ENCODE measurements at places on chromosomes 7 and 10. TPM values are rescaled to one million over a fixed set of nuclear protein-coding genes. Genes with fewer than 3 reads are reported as not detected.

The ERVW-1 gene
- total RNA-seq: not detected

The TRUB1 gene
- 28.1 TPM for total RNA-seq

The IQUB gene
- total RNA-seq: 0.04 TPM

The LRWD1 gene
- 23.3 TPM for total RNA-seq

The ZNF518A gene
- 10.3 TPM for total RNA-seq

The ITGB8 gene
- 12.3 TPM for total RNA-seq

The SLC12A9 gene
- 18.2 TPM for total RNA-seq

The IFIT1B gene
- not detected for total RNA-seq

The NUTM2E gene
- 0.20 TPM for total RNA-seq

The EGR2 gene
- total RNA-seq: 0.03 TPM

The GPRIN2 gene
- 0.58 TPM for total RNA-seq

The FXYD4 gene
- not detected for total RNA-seq

The FEZF1 gene
- total RNA-seq: not detected

The UTF1 gene
- total RNA-seq: not detected

The TBX20 gene
- not detected for total RNA-seq

The TECTB gene
- total RNA-seq: not detected

The C10orf53 gene
- total RNA-seq: not detected

The URGCP gene
- 27.0 TPM for total RNA-seq

The WDFY4 gene
- total RNA-seq: not detected

The ENTPD1 gene
- not detected for total RNA-seq

The ZNF488 gene
- total RNA-seq: 1.6 TPM

The GNGT1 gene
- not detected for total RNA-seq

The C10orf143 gene
- total RNA-seq: 1.1 TPM

The ANKRD7 gene
- total RNA-seq: 0.71 TPM

The CALHM1 gene
- not detected for total RNA-seq

The BRAT1 gene
- total RNA-seq: 26.6 TPM

The GPR158 gene
- total RNA-seq: not detected

The C10orf62 gene
- not detected for total RNA-seq

The SEMA4G gene
- total RNA-seq: 1.1 TPM

The HMX2 gene
- total RNA-seq: not detected

The FRA10AC1 gene
- 8.0 TPM for total RNA-seq

The SRRM3 gene
- total RNA-seq: 0.92 TPM

The ZNF736 gene
- 10.5 TPM for total RNA-seq

The CCL24 gene
- not detected for total RNA-seq

The AKR1C4 gene
- not detected for total RNA-seq

The ADRA2A gene
- total RNA-seq: not detected

The PRRT4 gene
- total RNA-seq: 0.28 TPM

The PNPLA8 gene
- total RNA-seq: 17.4 TPM

The UCN3 gene
- total RNA-seq: not detected

The NPC1L1 gene
- total RNA-seq: not detected

The IFIT2 gene
- total RNA-seq: 2.7 TPM

The COL17A1 gene
- total RNA-seq: 1,970 TPM

The SFRP4 gene
- not detected for total RNA-seq

The PANK1 gene
- 8.4 TPM for total RNA-seq

The CNTNAP2 gene
- total RNA-seq: 0.17 TPM

The RPA3 gene
- 88.1 TPM for total RNA-seq

The SLC16A9 gene
- total RNA-seq: 21.9 TPM
